NCI-H226 (cell line): ENCODE measurements at places on chromosomes 2 and 18.

DNA sequence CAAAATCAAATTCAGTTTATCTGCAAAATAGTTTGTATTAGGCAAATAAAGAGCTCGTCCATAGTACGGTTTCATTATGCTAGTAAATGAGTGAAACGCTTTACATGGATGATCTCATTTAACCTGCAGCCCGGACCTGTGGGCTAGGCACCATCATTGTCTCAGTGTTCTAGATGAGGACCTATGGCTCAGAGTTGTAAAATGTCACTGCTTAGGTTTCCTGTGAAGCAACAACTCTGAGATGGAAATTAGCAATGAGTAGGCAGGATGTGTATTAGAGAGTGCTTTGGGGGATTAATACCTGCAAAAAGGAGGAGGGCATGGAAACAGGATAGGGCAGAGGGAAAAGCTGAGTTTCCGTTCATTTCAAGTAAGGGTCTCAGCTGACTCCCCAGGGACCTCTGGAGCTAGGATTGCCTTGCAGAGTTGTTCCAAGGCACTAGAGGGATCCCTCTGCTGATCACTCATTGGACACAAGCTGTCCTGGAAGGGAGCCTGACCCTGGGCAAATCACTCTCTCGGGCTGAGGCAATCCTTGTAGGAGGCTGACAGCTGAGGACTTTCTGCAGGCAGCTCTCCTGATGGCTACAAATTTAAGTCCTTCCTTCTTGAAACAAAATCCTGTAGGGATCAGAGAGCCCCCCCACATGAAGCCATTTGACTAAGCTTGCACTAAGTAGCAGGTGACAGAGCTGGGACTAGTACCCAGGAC is 58.8 kb upstream of the SIX2 start:
- DNase-seq = peak; percentile 12

- no peak for DNase-seq
Measured at GRCh38 chr18:57561261-57561660, 25.2 kb downstream of the FECH start.

DNA sequence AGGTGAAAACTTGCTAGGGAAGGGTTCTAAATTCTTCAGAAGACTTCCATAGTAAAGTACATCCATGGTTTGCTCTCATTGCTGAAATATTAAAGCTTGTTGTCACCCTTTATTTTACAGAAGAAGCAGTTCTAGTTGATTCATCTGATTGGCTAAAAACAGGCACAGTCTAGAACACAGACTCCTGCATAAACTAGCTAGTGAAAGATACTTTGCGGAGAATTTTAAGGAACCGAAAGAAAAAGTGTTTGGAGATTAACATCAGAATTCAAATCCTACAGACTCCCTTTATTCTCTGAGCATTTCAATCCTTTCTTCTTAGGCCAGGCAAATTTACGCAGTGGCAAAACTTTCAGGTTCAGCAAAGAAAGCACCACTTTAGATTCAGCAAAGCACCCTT is 1076.5 kb upstream of the ZEB2 start:
- DNase-seq = no peak

GRCh38 chr2:241489733-241490680 is 18.4 kb downstream of the STK25 start:
- no peak for DNase-seq

GRCh38 chr18:51525453-51526225 is 328.2 kb upstream of the MEX3C start:
- no peak for DNase-seq

- no peak for DNase-seq
Measured at GRCh38 chr2:39506215-39506614, 69.1 kb upstream of the MAP4K3 start.

GRCh38 chr2:62854600-62855514 is 149.3 kb downstream of the EHBP1 start:
- DNase-seq = no peak

DNA sequence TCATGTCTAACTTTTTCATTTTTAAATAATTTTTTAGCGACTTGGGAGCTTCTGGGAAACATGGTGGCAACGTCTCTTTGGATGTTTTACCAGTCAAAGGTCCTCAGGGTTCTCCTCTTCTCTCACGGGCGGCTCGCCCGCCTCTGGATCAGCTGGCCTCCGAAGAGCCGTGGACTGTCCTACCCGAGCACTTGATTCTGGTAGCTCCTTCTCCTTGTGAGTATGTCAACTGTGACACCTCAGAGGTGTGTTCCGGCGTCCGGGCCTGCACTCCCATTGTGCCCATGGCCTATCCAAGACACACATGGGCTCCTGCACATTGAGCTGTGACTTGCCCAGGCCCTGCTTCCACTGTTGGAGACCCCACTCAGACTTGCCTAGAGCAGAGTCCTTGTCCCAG is 104.3 kb downstream of the CEP192 start:
- DNase-seq = no peak

- no peak for DNase-seq
Measured at GRCh38 chr18:8050616-8051329, 483.7 kb downstream of the PTPRM start.

- no peak for DNase-seq
Measured at GRCh38 chr2:156124458-156124857, 208.1 kb downstream of the NR4A2 start.

- DNase-seq = peak; percentile 55
Measured at GRCh38 chr18:61992285-61992684, 99.5 kb upstream of the RNF152 start.

DNA sequence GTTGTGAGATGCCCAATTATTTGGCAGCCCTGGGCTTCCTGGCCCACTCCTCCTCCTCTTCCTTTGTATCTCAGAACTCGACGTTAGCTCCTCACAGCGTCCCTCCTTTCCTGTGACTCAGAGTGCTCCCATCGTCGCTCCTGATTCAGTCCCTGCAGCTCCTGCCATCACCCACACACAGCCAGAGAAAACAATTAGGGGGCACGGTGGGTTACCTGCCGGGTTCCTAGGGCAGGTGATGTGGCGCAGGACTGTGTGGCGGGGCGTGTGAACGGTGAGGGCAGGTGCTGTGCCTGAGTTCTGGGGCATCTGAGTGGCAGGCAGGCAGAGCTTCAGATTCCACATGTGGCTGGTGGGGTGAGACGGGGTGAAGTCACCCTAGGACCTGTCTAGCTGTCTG is 42.6 kb downstream of the GLI2 start:
- no peak for DNase-seq

GRCh38 chr2:212426637-212427412 is 111.8 kb downstream of the ERBB4 start:
- DNase-seq = no peak

DNA sequence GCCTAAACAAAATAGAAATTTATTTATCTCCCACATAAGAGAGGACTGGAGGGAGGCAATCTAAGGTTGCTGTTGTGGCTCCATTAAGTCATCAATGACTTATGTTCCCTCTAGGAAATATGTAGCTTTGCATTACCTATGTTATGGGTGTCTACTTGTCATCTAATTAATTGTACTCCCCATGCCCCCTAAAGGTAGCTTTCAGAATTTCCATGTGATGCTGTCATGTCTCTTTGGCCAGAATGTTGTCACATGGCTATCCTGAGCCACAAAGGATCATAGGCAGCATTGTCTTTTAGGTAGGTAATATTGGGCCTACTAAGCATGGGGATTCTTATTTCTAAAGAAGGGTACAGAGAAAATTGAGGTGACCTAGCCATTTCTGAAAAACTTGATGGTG is 935.6 kb upstream of the FANCL start:
- DNase-seq = no peak
